ENCODE measurements at places on chromosomes 5 and 9.

GRCh38 chr9:935348-935965 lies 41.0 kb upstream of the DMRT3 start:
- no peak for DNase-seq

DNA sequence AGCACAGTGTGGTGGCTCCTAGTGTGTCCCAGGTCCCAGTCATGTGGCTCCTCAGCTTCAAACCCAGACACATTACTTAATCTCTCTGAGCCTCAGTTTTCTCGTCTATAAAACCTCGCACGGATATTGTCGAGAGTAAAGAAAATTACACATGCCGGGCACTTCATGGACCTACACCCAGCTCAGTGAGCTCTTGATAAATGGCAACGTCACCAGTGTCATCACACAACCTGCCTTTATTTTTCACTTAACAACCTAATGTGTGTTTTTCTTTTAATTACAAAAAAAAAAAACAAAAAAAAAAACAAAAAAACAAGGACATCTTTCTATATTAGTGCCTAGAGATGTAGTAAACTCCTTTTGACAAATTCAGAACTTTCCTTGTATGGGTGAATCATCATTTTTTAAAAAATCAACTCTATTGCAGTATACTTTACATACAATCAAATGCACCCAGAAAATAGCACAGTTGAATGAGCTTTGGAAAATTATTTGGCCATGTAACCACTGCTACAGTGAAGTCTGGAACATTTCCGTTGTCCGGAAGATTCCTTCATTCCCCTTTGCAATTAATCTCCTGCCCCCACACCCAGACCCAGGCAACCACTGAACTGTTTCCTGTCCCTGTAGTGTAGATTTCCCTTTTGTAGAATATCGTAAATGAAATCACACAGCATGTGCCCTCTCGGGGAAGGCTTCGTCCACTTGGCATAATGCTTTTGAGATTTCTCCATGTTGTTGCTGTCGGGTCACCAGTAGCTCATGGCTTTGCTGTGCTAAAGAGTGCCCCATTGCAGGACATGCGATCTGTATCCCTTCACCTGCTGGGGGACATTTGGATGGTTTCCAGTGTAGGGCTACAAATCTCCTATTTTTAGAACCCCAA lies 100.4 kb upstream of the LARP1 start:
- DNase-seq: no peak

DNA sequence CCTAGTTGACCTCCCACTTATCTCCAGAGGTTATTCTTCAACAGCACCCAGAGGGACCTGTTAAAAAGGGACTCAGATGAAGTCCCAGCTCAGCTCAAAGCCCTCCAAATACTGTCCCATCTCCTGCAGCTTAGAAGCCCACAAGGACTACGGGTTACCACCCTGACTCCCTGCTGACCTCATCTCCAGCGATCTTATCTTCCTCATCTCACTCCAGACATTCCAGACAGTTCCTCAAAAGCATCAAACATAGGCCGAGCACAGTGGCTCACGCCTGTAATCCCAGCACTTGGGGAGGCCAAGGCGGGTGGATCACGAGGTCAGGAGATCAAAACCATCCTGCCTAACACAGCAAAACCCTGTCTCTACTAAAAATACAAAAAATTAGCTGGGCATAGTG lies 263.8 kb upstream of the TLE4 start:
- no peak for DNase-seq

DNA sequence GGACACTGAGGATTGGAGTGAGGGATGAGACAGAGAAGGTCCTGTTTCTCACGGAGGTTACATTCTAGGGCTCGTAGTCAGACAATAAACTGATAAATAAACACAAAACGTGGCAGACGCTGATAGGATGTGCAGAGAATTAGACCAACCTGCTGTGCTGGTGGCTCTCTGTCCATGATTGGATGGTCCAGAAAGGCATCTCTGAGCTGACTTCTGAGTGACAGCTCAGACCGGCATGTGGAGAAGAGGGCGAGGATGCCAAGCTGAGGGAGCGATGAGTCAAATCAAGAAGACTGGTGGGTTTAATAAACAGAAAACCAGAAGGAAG lies 132.3 kb upstream of the TAF11L2 start:
- DNase-seq: no peak

- no peak for DNase-seq
These were observed 436.0 kb upstream of the CDH9 start for GRCh38 chr5:27474395-27474794.

GRCh38 chr5:115702025-115702424 lies 76.2 kb upstream of the TMED7 start:
- DNase-seq: no peak

GRCh38 chr5:40291338-40291737 lies 388.4 kb upstream of the PTGER4 start:
- no peak for DNase-seq

DNA sequence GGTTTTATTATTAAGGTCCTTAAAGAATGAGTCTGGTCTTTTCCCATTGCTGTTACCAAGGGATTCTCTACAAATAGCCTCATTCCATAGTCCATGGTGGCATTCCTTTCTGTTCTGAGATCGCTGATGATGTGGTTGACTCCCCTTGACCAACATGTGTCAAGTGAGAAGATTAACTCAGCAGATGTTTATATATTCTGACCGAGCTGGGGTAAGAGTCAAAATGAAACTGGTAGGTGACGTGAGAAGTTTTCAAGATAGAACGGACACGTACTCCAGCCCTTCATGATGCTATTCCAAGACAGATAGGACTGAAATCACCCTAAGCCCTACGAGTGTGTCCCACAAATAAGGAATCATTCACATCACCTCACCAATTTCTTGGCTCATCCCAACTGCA lies 155.5 kb upstream of the WWC1 start:
- DNase-seq: no peak

DNA sequence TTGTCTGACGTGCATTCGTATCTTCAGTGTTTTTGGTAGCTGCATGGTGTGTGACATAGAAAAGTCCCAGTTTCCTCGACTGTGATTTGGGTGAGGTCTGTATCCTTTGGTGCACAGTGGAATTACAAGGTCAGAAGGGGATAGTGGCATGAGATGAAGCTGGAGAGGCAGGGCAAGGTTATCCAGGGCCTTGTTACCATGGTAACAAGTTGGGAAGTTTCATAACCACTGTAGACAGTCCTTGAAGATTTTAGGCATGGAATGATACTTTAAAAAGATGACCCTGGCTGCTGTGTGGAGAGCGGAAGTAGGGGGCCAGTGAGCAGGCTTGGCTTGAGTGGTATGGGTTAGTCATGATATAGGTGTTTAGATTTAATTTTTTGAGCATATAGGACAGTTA lies 11.9 kb downstream of the EHMT1 start:
- no peak for DNase-seq

- DNase-seq: no peak
These were observed 96.5 kb upstream of the ANKRD55 start for GRCh38 chr5:56329652-56330051.

DNA sequence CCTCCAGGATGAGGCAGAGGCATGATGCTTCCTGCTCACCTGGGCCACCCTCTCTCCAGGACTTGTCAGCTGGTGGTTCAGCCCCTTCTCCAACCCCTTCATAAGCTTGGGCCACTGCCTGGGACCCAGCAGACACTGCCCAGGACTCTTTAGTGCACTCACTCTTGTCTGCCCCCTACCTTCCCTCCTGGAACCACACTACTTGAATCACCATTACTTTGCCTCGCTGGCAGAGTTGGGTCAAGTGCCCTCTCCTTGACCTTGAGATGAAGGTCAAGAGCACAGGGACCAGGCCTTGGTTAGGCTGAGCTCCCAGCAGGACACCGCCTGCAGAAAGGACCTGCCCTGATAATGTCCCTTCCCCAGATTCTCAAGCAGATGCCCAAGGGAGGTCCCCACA lies 8.5 kb upstream of the ENDOG start:
- no peak for DNase-seq

DNA sequence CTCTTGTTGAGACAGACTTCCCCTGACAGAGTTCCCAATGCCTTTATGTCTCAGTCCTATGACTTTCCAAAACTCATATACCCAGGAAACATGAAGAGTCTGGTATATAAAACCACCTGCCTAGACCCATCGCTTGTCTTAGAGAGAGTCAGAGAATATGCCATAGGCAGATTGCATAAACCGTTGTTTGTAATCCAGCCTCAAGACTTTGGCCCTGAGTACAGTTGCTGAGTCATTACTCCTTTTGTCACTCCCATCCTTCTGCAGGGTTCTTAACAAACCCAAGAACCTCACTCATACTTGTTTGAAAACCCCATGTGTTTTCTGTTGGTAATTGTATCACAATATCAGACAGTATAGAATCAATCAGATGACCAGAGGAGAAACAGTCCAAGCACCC lies 616.3 kb downstream of the SLCO4C1 start:
- DNase-seq: no peak

- DNase-seq: no peak
These were observed 30.0 kb downstream of the FAXDC2 start for GRCh38 chr5:154820383-154820782.

GRCh38 chr9:4011054-4011453 lies 288.8 kb downstream of the GLIS3 start:
- DNase-seq: no peak

All from activated T-cell treated with anti-CD3 and anti-CD28 coated beads for 4 hours (primary cell).